RPMI8226 (cell line): ENCODE measurements at places on chromosomes 6 and 20.
A peak's percentile ranks its signal among the peaks of the same experiment; 100 is the strongest.

DNA sequence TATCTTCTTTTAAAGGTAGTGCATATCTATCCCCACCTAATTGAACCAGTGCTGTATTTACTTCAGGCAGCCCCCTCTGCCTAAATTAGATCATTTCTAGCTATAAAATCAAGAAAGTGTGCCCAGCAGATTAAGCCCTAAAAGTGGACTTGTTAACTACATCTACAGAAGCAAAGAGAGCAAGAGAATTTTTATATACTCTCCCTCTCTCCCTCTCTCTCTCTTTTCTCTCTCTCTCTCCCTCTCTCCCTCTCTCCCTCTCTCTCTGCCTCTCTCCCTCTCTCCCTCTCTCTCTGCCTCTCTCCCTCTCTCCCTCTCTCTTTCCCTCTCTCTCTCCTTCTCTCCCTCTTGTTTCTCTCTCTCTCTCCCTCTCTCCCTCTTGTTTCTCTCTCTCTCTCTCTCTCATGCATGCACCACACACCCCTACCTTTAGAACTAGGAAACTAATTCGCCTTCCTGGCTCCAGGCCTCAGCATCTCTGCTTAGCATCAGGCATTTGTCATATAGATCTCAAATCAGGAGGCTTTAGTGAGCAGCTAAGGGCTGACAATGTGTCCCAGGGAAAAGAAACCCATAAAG, 71.4 kb downstream of the FOXA2 start:
- DNase-seq = no peak

DNA sequence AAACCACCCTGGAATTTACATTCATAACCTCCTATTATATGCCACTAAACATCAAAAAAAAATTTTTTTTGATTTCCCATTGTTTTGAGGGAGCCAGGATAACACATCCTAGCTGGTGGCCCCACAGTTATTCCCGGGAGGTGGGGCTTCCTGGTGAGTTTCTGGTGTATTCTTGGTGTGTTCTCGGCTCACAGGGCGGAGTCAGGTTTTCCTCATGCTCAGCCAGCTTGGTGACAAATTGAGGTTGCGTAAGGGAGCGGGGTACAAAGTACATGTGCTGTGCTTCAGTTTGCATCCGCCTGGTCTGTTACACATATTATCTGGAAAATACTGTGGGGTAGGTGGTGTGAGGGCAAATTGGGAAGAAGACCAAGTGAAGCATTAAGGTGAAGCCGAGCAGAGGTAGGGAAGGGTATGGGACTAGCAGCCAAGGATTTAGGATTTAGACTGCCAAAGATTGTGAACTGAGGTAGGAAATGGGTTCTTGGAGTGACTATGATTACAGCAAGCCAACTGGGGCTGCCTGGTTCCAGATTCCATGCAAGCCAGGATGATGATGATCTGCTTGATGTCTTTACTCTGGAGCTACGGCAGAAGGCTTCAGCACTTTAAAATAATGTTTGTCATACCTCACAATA, 46.2 kb upstream of the EEF1A1 start:
- DNase-seq = no peak

GRCh38 chr6:128663238-128663637, 142.8 kb upstream of the PTPRK start:
- DNase-seq = no peak

- DNase-seq = no peak
These were observed 75.0 kb downstream of the MDGA1 start for GRCh38 chr6:37622646-37623071.

DNA sequence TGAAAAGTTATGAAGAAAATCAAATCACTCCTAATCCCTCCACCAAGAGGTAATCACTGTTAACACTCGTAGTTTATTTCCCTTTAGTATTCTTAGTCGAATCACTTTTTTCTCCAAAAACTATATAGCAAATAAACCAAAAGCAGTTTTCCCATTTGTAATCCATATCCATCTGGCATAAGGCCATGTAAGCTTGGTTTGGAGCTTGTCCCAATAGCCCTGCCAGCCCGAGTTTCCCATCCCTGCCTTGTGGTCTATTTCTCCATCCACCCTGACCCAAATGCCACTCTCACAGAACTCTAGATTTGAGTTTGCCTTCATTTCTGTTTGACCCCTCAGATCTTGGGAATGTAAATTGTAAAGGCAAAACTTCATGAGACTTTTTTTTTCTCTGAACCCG, 71.8 kb upstream of the DSP start:
- DNase-seq = no peak

GRCh38 chr6:48036316-48036715, 74.7 kb downstream of the PTCHD4 start:
- DNase-seq = no peak

- DNase-seq = no peak
These were observed 24.5 kb downstream of the TSPYL4 start for GRCh38 chr6:116229287-116229913.

DNA sequence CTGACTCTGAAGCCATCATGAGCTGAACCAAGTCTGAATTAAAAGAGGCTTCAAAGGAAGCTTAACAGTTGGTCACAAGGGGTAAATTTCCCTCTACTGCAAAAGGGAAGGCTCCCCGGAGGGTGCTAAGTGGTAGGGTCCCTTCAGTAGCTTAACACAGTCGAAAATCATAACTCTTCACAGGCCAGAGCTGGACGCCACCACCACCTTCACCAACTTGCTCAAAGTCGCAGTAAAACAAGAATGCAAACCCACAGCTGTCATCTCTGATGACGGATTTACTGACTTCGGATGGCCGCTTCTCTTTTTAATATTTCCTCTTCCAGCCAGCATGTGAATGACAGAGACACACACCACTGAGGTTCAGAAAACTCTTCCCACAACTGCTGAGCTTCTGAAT, 144.7 kb upstream of the FBXL4 start:
- DNase-seq = no peak

GRCh38 chr20:40679184-40679583, 9.9 kb downstream of the MAFB start:
- DNase-seq = no peak

DNA sequence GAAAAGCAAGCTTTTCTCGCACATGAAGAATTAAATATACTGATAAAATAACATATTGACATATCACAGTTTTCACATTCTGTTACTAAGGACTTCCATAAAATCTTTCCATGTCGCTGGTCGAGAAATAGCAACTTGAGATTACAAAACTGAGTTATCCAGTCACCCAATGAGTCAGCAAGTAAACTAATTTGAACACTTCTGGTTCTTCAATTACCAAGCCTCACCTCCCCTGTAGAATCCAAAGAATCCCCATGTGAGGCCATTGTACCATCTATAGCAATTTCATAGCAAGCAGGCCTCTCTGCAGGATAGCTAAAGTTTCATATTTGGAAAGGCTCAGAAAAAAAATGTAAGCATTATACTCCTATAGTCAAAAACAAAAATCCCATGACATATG, 87.3 kb downstream of the PKHD1 start:
- DNase-seq = no peak

- no peak for DNase-seq
These were observed 628.3 kb downstream of the MMUT start for GRCh38 chr6:48834706-48835105.

DNA sequence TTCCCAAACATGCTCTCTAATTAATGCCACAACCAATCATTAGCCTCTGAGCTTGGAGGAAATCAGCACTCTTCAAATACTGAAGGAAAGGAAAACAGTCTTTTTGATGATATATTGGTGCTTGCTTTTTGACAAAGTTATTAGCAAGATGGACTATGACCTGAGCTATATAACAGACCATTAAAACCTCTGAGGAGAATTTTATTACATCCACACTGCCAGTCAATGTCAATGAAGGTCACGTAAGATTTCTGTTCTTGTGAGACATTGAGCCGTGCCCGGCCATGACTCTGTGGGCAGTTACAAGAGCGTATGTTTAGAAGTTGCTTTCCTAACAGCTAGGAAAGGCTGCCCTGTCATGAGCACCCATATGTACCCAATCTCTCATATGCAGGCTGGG, 659.0 kb downstream of the UTRN start:
- no peak for DNase-seq

DNA sequence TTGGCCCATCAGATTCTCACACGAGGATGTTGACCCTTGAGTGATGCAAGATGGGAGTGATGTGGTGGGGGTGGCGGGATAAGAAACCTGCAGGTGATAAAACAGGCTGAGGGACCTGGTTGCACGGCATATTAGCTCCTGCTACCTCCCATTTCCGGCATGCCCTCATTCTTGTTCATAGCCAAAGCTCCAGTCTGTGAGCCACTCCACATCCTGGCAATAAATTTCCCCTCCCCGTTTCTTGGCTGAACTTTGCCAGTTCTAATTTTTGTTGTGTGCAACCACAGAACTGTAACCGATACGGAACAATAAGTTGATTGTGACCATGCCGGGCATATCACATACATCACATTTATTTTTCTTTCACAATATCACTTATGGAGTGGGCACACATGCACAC, 41.6 kb upstream of the NFATC2 start:
- DNase-seq = no peak

- DNase-seq = no peak
These were observed 231.1 kb upstream of the TAB2 start for GRCh38 chr6:149086363-149086762.

DNA sequence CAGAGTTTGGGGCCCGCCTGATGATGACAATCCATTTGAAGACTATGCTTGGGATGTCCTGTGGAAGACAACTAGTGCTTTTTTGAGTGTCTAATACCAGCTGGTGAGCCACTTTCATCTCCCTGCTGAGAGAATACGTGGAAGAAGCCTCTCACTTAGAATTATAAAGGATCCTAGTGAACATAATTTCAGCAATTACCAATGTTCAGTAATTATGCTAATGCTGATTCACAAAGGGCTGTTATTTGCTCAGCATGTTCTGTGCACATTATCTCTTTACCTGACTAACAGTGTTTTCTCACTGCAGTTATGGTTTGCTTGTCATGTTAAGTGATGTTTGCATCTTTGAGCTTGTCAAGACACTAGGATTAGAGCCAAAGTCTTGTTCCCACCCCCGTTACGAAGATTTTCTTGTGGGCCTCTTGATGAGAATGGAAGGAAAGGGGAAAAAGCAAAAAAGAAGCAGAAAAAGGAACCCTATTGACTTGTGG, 282.1 kb upstream of the CHD6 start:
- DNase-seq = no peak

- no peak for DNase-seq
These were observed 112.2 kb downstream of the SULF2 start for GRCh38 chr20:47672886-47673670.

DNA sequence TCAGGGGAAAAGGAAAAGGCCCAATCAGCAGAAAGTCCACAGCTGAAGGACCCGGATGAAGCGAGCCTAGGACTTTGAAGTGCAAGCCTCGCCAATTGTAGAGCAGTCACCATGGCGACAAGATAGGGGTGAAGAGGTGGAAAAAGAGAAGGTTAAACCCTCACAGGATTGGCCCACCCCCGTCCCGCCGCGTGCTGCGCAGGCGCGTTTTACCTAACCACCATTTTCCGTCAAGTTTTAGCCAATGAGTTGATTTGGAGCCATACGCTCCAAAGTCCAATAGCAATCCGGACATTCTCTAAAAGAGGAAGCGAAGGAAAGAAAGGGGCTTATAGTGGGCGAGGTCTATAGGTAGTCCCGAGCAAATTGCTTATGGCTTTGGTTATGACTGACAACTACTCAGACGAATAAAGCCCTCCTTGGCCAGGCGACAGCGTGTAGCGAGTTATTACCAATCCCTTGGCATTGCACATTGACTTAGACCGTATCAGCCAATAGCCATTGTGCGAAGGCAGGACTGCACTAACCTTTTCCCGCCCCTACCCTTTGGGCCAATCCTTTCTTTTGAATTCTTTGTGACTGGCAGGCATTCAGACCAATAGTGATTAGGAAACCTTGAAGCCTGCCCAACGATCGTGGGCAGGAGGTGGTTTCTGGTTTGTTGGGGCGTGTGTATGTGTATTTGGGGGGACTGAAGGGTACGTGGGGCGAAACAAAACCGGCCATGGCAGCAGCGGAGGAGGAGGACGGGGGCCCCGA, at the start of gene RNF5:
Gene RNF5 (plus strand): TSS at position 618 of the 759 bp plus-strand sequence. CDS start 107 bp downstream, at position 725.
- peak; percentile 99 for DNase-seq
